Astrocyte (in vitro differentiated cells and primary cell): ENCODE measurements at places on chromosomes 1 and 21. TPM values are rescaled to one million over a fixed set of nuclear protein-coding genes. Genes with fewer than 3 reads are reported as not detected.
A peak's percentile ranks its signal among the peaks of the same experiment; 100 is the strongest.

DNA sequence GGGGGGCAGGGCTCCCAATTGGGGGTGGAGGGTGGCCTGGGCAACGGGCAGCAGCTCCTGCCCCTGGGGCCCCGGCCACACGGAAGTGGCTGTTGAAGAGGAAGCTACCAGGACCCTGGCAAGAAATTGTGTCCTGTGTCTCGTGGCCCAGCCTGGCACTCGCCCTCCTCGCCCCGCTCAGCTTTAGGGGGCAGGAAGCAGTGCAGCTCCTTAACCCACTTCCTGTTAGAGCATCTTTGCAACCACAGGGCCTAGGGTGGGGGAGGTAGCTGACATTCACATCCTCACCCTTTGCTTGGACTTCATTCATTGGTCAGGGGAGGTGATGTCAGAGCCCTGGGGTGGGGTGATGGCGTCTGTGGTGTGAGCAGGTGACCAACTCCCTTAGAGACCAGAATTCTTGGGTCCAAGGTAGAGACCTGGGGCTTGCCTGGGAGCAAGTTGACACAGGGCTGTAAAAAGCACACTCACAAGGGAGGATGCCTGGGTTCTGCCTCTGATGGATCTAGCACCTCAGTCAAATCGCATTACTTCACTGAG, at the start of gene ARHGAP30:
Gene ARHGAP30, minus strand, starts transcription at position 161 of the 540 bp plus-strand sequence. CDS start 267 bp downstream, outside the sequence.
- DNase-seq = no peak

DNA sequence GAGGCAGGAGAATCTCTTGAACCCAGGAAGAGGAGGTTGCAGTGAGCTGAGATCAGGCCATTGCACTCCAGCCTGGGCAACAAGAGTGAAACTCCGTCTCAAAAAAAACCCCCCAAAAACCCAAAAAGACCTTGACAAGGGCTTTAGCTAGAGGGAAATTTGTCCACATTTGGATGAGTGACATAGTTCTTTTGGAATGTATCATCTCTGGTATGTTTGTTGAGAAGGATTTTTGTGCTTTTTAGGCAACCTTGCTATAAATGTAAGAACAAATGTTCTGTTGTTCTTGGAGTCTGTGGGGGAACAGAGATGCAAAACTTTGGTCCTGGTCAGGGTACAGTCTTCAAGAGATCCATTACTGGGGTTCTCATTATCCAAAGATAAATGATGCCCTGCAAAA, 28.9 kb downstream of the INAVA start:
- peak; percentile 12 for DNase-seq

DNA sequence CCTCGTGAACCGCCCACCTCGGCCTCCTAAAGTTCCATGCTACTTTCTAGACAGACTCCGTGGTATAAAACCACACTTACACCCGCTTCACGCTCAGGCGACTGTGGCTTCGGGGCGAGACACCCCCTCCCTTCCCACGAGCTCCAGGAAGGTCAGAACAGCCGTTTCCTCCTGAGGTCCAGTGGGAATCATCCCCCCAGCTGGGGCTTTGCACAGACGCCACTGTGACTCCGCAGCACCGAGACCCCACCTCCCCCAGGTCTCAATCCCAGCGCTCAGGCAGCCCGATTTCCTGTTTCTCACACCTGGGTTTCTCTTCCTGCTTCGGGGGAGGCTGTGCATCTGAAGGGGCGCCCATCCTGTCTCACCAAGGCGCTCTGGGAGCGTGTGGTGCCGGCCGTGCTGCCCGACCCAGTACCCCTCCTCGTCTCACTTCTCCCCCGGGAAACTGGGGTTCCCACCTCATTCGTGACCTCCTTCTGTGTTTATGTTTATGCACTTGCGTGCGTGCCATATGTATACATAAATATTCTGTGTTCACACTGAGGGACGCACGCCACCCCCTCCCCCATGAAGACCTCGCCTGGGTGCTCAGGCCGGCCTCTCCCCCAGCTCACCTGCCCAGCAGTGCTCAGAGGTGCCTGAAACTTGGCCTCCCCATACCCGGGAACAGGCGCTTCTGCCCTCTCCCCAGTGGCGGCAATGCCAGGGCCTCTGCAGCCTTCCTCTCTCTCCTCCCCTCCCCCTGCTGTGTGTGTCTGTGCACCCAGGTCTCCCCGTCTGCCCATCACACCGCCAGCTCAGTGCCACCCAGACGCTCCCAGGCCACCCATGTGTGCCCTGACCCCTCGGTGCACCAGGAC, 14.6 kb downstream of the SLC35E2B start:
- DNase-seq = no peak

DNA sequence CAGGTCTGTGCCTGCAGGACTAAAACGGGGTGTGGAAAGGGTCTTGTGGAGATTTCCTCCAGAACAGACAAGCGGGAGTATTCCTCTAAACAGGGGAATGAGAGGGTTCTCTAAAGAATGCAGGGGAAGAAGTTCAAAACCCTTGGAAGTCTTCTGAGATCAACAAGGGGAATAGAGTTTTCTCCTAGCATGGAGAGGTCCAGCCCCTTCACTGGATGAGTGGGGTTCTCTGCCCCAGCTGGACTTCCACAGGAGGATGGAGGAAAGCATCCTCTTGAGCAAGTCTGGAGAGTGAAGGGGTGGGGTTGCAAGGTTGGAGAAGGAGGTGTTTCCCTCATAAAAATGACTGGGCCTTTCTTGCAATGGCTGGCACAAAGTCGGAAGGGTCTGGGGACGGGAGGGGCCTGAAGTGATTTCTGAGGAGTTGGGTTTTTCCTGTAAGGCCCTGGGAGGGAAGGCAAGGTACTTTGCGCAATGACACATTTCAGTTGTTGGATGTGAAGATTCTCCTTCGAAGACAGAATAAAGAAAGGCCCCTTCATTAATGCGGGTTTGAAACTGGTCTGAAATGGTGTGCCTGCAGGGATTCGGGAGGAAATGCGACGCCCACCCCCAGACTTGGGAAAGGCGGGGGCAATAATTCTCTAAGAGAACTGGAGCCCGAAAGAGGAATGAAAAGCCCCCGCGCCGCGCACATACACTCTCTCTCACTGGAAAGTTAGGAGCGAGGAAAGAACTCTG, 884 bp downstream of the SPATA6 start:
- DNase-seq = no peak

GRCh38 chr1:92399076-92399475, 87.6 kb downstream of the GFI1 start:
- no peak for DNase-seq

- no peak for DNase-seq
Observed at GRCh38 chr1:62128745-62129144, 65.9 kb upstream of the L1TD1 start.

DNA sequence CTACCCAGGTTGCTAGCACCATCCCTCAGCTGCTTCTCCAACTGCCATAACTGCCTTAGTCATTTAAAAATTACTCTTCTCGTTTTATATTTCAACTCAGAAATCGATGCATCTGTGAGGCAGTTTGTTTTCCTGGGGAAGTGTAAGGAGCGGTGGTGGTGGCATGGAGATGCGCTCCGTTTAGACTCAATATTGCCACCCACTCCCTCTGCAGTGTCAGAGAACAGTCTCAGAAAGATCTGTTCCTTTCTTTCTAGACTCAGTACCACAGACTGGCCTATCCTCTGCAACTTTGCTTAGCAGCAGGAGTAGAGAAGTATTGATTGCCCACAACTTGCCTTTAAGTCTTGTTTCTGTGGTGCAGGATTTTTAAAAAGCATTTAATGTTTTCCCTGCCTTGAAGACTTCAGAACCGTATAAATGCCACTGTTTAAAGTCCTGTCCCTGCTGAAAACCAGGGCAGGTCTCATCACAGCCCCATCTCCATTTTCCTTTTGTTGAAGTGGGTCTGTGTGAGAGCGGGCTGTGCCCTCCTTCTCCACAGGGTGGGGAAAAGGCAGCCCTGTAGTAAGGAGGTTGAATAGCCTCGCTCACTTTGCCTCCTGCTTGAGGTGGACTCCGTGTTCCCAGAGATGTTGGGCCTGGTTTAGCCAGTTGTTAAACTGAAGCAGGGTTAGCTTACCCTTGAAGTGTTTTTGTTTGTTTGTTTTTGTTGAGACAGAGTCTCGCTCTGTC, 105.2 kb downstream of the NFIA start:
- no peak for DNase-seq

GRCh38 chr1:22815043-22815365, 104.4 kb downstream of the EPHB2 start:
- no peak for DNase-seq

- no peak for DNase-seq
Observed at GRCh38 chr1:50424045-50424883, 1.0 kb upstream of the DMRTA2 start.

DNA sequence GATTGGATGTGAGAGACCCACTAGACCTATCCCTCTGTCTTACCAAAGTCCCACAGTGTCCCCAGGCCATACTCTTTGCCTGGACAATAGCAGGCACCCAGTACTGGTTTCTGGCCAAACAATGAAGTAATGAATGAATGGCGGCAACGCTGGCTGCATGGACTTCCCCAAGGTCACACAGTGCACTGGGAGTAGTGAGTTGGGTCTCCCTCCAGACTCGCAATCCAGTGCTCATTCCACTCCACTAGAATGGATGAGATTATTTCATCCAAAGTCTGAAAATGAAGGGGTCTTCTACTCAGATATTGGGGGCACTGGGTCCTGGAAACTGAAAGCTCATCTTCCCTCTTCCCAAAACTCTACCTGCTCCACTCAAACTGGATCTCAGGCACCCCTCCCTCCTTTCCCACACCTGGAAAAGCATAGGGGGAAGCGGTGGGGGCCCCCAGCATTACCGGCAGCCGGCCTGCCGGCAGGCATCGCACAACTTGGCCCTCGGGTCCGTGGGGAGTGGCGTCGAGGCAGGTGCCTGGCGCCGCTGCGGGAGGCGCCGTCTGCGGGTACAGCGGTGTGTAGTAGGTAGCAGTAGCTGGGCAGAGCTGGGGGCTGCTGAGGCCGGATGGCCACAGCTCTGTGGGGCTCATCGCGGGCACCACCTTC, 816 bp downstream of the E2F2 start:
- DNase-seq = no peak

- no peak for DNase-seq
Observed at GRCh38 chr1:35600593-35600992, 27.5 kb downstream of the TFAP2E start.

DNA sequence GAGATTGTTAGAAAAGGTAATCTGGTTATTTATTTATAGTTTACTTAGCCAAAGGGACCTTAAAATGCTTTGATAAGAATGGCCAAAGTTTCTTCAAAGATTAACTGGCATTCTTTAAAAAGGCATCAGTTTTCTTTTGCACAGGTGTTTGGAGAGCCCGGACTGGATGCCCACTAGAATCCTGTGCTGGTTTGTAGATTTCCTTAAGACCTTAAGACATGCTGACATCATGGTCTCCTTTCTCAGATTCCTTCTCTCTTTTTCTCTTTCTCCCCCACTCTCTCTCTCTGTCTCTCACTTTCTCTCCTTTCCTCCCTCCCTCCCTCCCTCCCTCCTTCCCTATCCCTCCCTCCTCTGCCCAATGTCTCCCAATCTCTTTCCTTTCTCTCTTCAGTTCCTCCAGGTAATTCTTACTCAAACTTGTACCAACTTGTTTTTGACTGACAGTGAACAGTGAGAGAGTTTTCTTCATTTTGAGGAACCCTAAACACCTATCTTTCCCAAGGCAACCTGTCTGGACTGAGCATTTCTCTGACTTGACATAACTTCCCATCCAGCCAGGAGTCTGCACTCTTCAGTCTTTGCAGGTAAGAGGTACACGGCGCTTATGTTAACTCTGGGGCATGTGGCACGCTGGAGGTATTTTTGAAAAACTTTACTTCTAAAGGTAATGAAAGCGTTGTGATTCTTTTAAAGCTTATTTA, at the start of gene KCNJ15:
Gene KCNJ15, plus strand, starts transcription at position 393 of the 704 bp plus-strand sequence. CDS start 42,271 bp downstream, outside the sequence.
- no peak for DNase-seq

DNA sequence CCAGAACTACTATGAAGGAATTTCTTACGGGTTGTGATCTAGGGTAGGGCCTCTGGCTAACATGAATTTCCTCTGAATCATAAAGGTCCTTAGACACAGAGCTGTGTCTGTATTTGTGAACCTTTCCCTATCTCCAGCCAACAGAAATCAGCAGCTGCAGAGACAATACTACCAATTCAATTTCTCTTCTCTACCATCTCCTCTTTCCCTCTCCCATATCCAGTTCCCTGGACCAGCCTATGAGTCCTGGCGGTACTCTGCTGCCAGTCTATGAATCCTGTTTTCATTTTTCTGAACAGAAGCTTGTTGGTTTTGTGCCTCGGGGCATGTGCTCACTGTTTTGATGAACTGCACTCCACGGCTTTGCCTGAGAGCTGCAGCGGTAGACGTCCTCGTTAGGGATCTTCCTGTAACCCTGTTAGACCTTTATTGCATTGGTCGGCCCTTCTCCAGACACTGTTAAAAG, 458.0 kb upstream of the VAMP3 start:
- peak; percentile 60 for DNase-seq

GRCh38 chr1:28437924-28438699, 67.7 kb upstream of the RCC1 start:
- peak; percentile 97 for DNase-seq

GRCh38 chr1:200266871-200267270, 143.0 kb downstream of the ZNF281 start:
- DNase-seq = no peak

GRCh38 chr1:3333903-3334302, 120.6 kb upstream of the ARHGEF16 start:
- no peak for DNase-seq

- DNase-seq = no peak
Observed at GRCh38 chr1:110975265-110975664, 11.5 kb upstream of the LRIF1 start.

The CD5L gene
- not detected in 2 replicates for total RNA-seq

The TAL1 gene
- 0.14 and 0.17 TPM in 2 replicates for total RNA-seq

The SETSIP gene
- total RNA-seq = not detected in 2 replicates

The LMX1A gene
- total RNA-seq = not detected in 2 replicates

The C1QB gene
- total RNA-seq = not detected in 2 replicates

The RHD gene
- total RNA-seq = not detected in 2 replicates
